ENCODE measurements at places on chromosomes 6 and 20.

DNA sequence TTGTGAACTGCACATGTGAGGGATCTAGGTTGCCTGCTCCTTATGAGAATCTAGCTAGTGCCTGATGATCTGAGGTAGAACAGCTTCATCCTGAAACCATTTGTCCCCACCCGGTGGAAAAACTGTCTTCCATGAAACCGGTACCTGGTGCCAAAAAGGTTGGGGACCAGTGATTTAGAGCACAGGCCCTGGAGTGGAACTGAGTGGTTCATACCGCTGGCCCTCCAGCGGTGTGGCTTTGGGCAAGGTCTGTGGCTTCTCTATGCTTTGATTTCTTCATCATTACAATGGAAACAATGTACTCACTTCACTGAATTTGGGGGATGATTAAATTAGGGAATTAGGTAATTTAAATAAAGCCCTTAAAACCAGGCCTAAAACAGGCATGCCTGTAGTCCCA is 36.3 kb downstream of the CD164 start:
- no peak for DNase-seq

- no peak for DNase-seq
These were observed 945 bp downstream of the FAXC start for GRCh38 chr6:99348288-99349170.

DNA sequence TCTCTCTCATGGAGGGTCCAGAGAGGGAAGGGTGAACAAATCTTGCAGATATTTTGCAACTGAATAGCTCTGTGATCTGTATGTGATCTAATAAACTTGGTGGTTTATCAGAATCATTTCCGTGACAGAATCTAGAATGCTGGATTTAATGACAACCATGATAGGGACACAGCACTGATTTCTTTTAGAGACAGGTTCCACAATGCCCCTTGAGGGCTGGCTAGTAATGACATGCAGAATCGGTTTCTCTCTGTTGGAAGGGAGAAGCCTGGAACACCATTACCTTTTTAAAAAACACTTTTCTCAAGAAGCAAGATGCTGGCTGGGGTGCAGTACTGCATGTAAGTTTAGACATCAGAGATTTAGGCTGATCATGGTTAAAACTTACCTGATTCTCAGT is 313.4 kb downstream of the CDH26 start:
- no peak for DNase-seq

DNA sequence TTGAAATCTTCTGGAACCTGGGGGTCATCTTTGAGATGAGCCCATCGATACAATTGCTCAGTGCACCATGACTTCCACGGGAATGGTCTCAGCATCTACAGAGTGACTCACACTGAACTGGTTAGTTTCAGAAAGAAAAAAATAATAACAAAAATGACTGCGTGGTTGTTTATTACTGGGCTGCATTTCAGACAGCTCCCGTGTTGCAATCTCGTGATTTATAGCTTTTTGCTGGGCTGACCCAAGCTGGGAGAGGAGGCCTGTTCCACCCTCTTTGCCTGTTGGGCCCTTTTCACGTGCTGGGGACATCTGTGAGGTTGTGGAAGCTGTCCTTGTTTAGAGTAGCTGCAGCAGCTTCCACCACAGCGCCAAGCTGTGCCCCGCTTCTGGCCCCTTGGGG is 225.5 kb downstream of the BMP7 start:
- no peak for DNase-seq

DNA sequence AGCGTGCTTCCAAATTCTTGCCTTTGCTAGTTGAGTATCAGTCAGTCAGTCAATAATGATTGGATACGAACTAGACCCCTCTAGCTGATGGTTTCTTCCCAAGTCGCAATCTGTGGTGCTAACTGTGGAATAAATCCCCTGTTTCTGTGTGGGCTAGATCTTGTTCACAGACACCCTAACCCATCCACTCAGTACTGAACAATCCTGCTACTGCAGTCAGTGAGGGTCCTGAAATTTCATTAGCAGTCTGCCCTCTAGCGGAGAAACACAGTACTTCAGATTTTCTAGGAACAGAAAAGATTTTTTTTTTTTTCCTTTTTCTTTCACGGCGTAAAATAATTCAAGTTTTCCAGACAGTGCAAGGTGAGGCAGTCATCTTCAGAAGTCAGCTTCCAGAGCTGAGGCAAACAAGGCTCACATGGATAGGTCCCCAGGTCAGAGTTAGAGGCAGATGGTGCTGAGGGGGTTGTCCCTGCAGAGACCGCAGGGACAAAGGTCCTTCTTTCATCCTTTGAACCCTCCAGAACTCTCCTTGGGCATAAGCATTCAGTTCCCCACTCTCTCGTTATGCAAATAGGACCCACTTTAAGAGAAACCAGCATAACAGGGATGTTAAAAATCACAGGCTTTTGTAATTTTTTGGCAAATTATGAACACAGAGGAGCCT is 119.6 kb downstream of the SCML4 start:
- DNase-seq, result no peak

DNA sequence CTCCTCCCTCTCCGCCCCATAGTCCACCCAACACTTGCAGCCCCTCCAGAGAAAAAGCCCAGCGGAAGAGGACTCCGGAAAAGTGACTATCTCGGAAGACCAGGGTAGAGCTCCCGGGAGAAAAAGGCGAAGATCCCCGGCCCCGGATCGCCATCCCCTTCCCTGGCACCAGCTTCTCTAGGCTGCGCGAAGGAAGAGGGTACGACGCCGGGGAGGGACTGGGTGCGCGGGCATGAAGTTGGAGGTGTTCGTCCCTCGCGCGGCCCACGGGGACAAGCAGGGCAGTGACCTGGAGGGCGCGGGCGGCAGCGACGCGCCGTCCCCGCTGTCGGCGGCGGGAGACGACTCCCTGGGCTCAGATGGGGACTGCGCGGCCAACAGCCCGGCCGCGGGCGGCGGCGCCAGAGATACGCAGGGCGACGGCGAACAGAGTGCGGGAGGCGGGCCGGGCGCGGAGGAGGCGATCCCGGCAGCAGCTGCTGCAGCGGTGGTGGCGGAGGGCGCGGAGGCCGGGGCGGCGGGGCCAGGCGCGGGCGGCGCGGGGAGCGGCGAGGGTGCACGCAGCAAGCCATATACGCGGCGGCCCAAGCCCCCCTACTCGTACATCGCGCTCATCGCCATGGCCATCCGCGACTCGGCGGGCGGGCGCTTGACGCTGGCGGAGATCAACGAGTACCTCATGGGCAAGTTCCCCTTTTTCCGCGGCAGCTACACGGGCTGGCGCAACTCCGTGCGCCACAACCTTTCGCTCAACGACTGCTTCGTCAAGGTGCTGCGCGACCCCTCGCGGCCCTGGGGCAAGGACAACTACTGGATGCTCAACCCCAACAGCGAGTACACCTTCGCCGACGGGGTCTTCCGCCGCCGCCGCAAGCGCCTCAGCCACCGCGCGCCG is 822 bp downstream of the FOXQ1 start:
- no peak for DNase-seq

- no peak for DNase-seq
These were observed 124.6 kb downstream of the EYA2 start for GRCh38 chr20:47019121-47019824.

DNA sequence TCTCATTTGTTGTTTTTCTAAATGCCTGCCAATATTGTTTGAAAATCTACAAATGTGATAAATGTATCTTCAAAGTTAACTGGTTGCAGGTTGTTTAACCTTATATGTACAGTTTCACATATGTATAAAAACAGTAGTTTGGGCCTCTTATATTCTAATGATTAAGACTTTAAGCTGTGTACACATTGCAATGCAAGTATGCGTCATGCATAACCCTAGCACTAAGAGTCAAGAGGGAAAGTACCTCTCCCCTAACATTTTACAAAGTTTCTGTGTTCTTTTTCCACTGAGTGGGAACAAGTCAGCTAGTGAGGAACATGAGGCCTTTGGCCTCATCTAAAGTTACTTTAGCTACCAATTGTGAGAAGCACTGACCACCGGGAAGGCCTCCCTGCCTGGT is 25.7 kb upstream of the MICB start:
- DNase-seq, result no peak

DNA sequence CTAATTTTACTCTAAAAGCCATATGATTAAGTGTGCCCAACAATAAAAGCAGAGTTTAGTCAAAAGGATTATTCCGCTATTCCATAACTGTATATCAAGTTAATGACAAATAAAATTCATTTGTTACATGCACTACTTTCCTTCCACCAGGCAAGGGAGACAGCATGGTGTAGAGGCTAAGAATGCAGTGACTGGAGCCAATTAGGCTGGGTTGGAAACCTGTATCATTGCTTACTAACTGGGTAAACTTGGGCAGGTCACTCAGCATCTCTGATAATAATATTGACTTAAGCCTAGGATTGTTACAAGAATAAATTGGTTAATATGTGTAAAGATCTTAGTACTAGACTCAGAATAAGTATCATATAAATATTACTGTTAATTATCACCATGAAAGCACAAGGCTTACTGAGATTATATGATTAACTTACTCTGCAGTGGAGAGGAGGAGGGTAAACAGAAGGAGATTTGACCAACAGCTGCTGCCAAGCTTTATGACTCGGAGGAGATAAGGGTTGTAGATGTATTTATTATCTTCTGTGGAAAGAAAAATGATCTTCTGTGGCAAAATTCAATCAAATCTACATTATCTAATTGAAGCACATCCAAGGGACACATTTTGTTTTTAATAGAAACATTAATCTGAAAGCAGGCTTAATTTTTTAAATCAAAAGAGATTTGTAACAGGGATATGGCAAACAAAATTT is 1459.9 kb downstream of the GRIK2 start:
- no peak for DNase-seq

GRCh38 chr6:137102050-137102848 is 57.5 kb upstream of the IL20RA start:
- DNase-seq, result no peak

DNA sequence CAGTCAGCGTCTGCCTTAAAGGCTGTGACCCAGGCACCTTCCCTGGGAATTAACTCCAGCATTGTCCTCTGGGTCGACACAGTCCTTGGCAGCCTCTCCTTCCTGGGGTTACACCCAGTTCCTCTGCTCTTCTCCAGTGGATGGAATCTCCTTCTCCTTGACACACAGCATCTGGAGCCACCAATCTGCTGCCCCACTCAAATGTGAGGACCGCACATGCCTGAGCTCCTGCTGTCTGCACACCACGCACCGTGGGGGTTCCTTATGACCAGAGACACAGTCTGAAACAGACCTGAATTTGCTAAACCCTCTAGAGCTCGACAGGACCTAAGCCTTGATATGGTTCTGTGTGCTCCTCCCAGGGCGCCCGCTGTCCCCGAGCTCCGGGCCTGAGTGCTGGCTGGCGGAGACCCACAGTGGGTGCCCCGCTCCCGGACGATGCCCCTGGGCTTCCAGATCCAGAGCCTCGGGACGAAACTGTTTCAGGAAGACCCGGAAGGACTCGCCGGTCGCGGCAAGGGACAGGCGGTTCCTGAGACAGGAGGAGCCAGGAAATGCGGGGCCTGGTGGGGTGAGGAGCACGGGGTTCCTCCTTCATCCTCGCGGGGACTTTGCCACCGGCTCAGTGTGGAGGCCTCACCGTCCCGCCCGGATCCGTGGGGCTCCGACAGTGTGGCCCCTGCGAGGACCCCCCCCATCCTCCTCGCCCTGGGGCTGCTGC is 2.5 kb upstream of the RAET1G start:
- DNase-seq, result no peak

- no peak for DNase-seq
These were observed 52.7 kb downstream of the VAPB start for GRCh38 chr20:58441723-58442122.

DNA sequence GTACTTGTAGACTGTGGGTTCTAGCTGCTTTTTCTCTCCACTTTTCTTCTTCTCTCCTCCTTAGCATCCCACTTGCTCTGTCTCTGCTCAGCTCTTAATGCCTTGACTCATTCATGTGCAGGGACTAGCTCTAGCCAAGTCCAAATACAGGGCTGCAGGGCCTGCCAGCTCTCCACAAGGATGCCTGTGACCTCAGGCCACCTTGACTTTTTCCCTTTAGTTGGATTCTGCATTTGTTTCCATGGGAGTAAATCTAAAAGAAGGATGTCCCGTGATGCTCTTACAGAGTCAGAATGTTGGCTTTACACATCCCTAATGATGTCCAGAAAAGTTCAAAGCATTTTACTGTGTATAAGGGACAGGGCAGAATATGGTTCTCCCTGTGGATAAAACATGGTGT is 101.8 kb upstream of the PREP start:
- no peak for DNase-seq

All from CD8-positive, alpha-beta T cell (primary cell).